Spinal cord (tissue), 10 donors: ENCODE measurements at places on chromosomes 11 and 22.

DNA sequence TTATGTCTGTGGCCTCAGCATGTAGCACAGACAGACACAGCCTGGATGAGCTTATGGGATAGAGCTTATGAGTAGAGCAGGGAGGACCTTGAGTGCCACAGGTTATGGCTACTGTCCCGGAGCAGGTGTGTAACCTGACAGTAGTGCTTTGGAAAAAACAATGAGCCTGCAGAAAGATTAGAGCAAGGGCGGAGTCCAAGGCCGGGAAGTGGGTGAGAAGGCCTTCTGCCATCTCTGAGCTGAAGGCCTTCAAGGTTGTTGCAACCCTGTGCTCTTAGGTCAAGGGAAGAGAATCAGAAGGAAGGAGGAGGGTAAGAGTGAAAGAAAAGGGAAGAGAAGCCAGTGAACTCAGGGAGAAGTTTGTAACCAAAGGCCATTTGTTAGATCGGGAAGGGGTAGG lies 3.9 kb upstream of the TAGLN start:
- no peak for DNase-seq

- DNase-seq: no peak
Measured at GRCh38 chr11:575313-575995, 816 bp upstream of the PHRF1 start.

- DNase-seq: no peak
Measured at GRCh38 chr22:37999640-38000272, 15.4 kb upstream of the SOX10 start.

DNA sequence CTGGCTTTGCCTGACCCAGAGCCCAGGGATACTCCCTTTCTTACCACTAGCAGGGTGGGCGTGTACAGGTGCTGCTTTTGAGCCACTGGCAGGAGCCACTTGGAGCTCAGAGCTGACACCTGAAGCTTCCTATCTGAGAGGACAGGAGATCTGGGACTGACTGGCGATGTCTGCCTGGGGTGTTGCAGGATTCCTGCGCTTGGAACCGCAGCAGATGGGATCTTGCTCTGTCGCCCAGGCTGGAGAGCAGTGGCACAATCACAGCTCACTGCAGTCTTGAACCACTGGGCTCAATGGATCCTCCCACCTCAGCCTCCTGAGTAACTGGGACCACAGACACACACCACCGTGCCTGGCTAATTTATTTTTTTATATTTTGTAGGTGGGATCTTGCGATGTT lies 17.7 kb downstream of the GP1BB start:
- no peak for DNase-seq

GRCh38 chr22:41925783-41926460 lies 684 bp downstream of the TNFRSF13C start:
- peak; percentile 62 for DNase-seq

DNA sequence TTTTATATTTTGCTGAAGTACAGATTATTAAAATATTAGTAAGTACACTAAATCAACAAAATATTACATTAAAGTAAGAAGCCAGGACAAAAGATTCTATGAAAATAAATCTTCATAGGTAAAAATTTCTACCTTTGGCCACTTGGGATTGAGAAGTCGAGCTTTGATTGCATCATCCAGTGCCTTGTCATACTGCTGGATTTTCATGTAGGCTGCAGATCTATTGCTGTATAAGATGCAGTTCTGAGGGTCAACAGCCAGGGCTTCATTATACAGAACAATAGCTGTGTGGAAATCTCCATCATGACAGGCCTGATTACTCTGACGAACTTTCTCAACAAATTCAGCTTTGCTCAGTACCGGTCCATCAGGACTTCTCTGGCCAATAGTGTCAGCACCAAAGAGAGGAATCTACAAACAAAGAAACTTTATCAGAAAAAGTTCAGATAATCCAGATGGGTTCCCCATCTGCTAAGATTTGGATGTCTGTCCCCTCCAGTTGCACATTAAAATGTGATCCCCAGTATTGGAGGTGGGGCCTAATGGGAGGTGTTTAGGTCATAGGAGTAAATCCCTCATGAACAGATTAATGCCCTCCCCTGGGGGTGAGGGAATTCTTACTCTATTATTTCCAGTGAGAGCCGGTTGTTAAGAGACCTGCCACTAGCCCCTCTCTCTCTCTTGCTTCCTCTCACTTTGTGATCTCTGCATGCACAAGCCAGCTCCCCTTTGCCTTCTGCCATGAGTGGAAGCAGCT lies 50.0 kb downstream of the TTC28 start:
- DNase-seq: no peak

DNA sequence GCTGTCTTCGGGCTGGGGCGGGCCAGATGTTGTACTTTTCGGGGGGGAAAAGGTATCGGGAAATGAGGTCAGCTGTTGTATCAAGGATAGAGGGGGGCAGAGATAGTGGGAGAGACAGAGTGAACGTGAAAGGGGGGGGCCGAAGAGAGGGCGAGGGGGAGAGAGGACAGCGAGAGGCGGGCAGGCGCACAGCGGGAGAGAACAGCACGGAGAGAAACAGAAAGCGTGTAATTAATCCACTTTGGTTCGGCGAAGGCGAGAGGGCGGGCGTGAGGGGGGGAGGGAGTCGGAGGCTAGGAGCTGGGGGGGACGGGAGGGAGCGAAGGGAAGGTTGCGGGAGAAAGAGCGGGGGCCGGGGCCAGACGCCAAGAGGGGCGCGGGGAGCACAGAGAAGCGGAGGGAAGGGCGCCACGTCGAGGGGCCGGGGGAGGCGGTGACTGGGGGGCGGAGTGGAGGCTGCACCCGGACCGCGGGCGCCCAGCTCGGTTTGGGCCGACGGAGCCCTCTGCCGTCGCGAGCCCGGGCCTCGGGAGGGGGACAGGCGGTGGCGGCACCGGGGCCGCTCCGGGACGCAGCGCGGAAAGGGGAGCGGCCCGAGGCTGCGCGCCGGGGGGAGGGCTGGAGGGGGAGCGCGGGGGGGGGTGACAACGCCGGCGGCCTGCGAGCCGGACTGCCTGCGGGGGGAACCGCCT lies 612 bp downstream of the IGF2 start:
- DNase-seq: no peak

DNA sequence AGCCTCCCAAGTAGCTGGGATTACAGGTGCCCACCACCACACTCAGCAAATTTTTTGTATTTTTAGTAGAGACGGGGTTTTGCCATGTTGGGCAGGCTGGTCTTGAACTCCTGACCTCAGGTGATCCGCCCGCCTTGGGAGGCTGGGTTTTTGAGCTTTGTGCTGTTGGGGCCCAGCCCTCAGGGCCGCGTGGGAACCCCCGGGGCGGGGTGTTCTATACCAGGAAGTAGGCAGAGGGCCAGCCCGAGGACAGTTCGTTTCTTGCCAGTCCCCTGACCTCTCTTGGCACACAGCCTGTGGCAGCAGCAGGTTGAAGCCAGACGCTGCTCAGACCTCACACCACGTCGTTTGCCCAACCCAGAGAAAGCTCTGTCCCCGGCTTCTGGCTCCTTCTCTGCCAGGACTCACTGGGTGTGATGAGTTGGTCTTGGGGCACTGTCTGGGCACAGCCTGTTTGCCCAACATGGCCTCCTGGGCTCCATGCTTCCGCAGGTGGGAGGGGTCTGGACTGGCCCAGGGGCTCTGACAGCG lies 24.9 kb upstream of the CHKA start:
- DNase-seq: peak; percentile 48

- no peak for DNase-seq
Measured at GRCh38 chr11:27693398-27693797, 6.9 kb downstream of the BDNF start.
